ENCODE measurements at places on chromosomes 2 and 18.

DNA sequence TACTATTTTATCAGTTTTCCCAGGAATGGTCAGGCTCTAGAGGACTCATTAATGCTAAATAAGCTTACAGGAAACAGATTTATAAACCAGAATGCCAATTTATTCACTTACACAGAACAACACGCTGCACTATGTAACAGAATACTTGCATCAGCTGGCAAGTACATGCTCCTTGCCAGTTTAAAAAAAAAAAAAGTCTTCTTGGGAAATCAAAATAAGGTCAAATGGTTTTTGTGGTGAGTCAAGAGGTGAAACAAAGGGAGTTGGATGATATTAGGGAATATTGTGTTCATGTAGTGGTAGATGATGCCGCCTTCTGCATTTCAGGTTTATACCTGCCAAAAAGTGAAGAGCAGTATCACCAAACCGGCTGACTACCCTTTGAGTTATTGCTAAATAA lies 1322.1 kb upstream of the ZEB2 start:
- peak; percentile 6 for DNase-seq

DNA sequence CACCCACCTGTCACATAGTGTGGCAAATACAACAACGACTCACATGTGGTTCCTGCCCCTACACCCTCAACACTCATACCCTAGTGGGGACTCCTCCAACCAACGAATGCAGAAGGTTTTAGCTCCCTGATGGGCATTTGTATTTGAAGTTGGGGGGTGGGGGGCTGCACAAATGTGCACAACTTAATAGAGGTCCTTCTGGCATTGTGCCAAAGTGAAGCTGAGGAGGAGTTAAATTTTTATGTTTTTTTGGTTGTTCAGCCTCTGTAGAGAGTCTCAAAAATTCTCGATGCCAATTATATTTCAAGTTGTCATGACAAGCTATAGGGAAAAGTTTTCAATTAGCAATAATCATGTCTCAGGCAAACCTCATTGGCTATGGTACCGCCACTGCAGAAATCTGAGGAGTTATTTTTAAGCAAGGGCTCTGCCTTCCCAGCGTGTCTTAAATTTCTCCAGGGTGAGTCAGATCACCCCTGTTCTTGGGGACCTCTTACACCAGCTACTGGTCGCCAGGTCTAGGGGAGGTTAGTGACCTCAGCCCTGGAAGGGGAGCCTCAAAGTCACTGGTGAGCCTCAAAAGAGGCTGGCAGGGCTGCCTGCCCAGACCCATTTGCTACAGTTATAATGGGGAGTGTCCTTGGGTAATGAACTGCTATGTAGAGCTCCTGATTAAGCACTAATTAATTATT lies 102.7 kb upstream of the TAF1B start:
- no peak for DNase-seq

DNA sequence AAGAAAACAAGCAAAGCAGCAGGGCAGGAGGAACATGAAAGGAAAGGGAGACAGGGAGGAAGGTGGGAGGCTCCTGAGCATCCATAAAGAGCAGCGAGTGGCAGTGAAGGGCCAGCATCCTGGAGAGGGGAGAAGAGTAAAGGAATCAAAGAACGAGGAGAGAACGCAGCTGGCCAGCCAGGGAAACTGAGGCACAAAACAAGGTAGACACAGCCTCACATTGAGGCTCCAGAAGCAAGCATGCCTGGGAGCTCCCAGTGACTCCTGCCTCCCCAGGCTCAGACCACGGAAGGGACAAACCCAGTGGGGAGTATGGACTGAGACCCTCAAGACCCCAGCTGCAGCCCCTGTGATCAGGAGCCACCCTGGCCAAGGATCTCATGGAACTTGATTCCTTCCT lies 14.0 kb upstream of the TNS1 start:
- no peak for DNase-seq

- peak; percentile 7 for DNase-seq
Observed at GRCh38 chr18:11246495-11247300, 97.3 kb upstream of the PIEZO2 start.

- peak; percentile 52 for DNase-seq
Observed at GRCh38 chr2:160870729-160871465, 289.3 kb upstream of the TANK start.

Data from fibroblast of pulmonary artery (primary cell).